Stimulated activated CD4-positive, alpha-beta T cell treated with anti-CD3 and anti-CD28 coated beads, Interleukin-2, amount 100 ng/mL, for 24 hours (primary cell): ENCODE measurements at places on chromosomes 2 and 18.

GRCh38 chr18:37566479-37567060 is 972 bp upstream of the CELF4 start:
- DNase-seq, result no peak

DNA sequence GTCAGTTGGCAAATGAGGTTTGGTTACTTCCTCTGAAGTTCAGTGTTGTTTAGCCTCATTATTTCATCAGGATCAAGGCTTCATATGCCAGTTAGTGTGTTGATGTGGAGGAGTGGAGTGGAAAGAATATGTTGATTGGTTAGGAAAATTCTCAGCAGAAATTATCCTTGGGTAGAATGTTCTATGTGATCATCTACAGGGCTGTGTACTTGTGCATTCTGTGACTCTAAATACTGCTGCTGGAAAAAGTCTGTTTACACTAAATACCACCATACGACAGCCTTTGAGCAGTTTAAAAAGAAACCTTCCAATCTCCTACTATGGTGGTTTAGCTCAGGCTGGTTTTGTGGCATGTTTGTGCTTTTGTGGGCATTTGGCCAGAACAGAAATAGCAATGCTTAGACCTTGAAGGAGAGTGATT is 25.8 kb downstream of the CAB39 start:
- no peak for DNase-seq

- DNase-seq, result no peak
Observed at GRCh38 chr2:235611756-235612155, 117.9 kb downstream of the AGAP1 start.

GRCh38 chr18:49582579-49582978 is 20.7 kb downstream of the LIPG start:
- DNase-seq, result no peak

GRCh38 chr2:96773922-96774321 is 13.2 kb downstream of the CNNM4 start:
- DNase-seq, result peak; percentile 36
